ENCODE measurements at places on chromosomes 16 and 17. TPM values are rescaled to one million over a fixed set of nuclear protein-coding genes. Genes with fewer than 3 reads are reported as not detected.

Gene PRR29
- total RNA-seq = 0.30 TPM

Gene TMEM95
- not detected for total RNA-seq

Gene ABR
- 208 TPM for total RNA-seq

Gene NUBP2
- 95.4 TPM for total RNA-seq

Gene SOX8
- total RNA-seq = 12.2 TPM

Gene CES3
- 1.5 TPM for total RNA-seq

Gene KRT23
- 84.6 TPM for total RNA-seq

Gene SMPD3
- 48.6 TPM for total RNA-seq

Gene CEP131
- 8.6 TPM for total RNA-seq

Gene CCL17
- total RNA-seq = not detected

Gene EXOC3L1
- total RNA-seq = 2.0 TPM

Gene C16orf46
- not detected for total RNA-seq

Gene CDH8
- 0.42 TPM for total RNA-seq
